Colonic mucosa (tissue), 4 donors: ENCODE measurements at places on chromosomes 2 and 18.
A peak's percentile ranks its signal among the peaks of the same experiment; 100 is the strongest.

GRCh38 chr2:150478200-150478974 is 9.1 kb downstream of the RND3 start:
- H3K36me3 ChIP-seq = no peaks in the 10 kb centered on the region
- no peak overlapping the region for H3K4me3 ChIP-seq
- H3K27me3 ChIP-seq = no peaks in the 10 kb centered on the region
- DNase-seq = no peak

DNA sequence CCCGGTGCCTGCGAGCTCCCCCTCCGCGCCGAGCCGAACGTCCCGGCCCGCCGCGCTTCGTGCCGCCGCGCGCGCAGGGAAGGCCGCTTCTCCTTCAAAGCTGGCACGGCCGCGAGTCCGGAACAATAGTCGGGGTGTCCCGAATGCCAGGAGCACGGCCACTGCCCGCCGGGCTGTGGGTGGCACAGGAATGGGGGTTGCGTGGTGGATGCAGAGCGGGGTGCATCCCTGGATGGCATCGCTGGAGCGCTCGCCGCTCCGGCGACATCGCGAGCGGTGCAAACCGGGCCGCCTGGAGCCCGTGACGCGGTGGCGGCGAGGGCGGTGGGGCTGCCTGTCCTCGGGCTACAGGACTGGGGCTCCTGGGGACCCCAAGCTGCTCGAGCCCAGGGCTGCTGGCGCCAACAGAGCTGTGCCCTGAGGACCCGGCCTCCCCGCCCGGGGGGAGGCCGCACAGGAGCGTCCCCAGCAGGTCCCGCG is 1.1 kb upstream of the SATB2 start:
- no peak for DNase-seq
- peak overlapping the region; percentile 86 for H3K27ac ChIP-seq
- peaks cover 2% of the 10 kb centered on the region for H3K27me3 ChIP-seq
- H3K4me3 ChIP-seq = peak overlapping the region; percentile 79

- DNase-seq = no peak
- H3K4me1 ChIP-seq = no peaks in the 10 kb centered on the region
- H3K4me3 ChIP-seq = no peak overlapping the region
- no peaks in the 10 kb centered on the region for H3K36me3 ChIP-seq
Measured at GRCh38 chr2:110909501-110909900, 177.1 kb downstream of the ACOXL start.

GRCh38 chr2:219030177-219030940 is 11.0 kb downstream of the CFAP65 start:
- H3K27ac ChIP-seq = no peak overlapping the region
- no peaks in the 10 kb centered on the region for H3K4me1 ChIP-seq
- DNase-seq = no peak
- H3K4me3 ChIP-seq = no peak overlapping the region
- H3K36me3 ChIP-seq = no peaks in the 10 kb centered on the region

- no peaks in the 10 kb centered on the region for H3K27me3 ChIP-seq
- DNase-seq = peak; percentile 18
- H3K4me3 ChIP-seq = no peak overlapping the region
- H3K36me3 ChIP-seq = no peaks in the 10 kb centered on the region
Measured at GRCh38 chr2:148642891-148643416, 1.6 kb upstream of the EPC2 start.

DNA sequence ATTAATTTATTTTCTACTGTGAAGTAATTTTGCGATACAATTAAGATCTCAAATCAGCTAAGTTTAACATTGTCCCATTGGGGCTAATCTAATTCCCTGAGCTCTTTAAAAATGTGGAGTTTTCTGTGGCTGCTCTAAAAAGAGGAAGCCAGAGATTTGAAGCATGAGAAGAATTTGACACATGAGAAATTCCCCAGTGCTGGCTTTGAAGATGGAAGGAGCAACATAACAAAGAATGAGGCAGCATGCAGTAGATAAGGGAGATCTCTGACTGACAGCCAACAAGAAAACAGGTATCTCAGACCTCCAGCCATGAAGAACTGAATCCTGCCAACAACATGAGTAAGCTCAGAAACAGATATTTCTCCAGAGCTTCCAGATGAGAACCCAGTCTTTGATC is 308.4 kb downstream of the ZNF804A start:
- no peaks in the 10 kb centered on the region for H3K27me3 ChIP-seq
- H3K27ac ChIP-seq = no peak overlapping the region
- no peaks in the 10 kb centered on the region for H3K4me1 ChIP-seq
- no peak overlapping the region for H3K4me3 ChIP-seq
- DNase-seq = no peak

DNA sequence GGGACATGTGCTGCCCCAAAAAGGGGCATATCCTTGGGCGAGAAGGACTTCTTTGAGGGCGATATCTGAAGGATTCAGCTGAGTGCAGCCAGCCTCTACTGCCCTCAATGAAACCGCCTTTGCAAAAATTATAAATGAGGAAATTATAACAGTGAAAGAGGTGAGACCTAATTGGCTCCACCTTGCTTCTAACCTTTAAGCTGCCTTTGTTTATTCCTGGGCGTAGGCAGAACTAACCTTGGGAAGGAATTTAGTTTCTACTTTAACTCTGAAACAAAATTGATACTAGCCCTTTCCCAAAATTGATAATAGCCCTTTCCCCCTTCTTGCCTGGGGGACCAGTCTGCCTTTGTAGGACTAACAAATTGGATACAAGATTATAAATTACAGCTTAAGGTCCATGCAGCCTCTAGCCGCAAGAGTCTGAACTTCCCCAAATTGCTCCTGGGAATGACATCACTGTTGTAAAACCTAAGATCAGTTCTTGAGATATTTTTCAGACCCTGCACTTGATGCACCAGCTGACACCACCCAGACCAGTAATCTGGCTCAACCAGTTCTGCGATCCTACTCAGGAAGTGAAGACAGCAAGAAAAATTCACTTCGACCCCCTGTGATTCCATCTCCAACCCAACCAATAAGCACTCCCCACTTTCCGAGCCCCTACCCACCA is 36.0 kb upstream of the ASAP2 start:
- peak overlapping the region; percentile 58 for H3K27ac ChIP-seq
- H3K4me3 ChIP-seq = no peak overlapping the region
- peaks cover 5% of the 10 kb centered on the region for H3K4me1 ChIP-seq
- peak; percentile 77 for DNase-seq
- no peaks in the 10 kb centered on the region for H3K27me3 ChIP-seq

DNA sequence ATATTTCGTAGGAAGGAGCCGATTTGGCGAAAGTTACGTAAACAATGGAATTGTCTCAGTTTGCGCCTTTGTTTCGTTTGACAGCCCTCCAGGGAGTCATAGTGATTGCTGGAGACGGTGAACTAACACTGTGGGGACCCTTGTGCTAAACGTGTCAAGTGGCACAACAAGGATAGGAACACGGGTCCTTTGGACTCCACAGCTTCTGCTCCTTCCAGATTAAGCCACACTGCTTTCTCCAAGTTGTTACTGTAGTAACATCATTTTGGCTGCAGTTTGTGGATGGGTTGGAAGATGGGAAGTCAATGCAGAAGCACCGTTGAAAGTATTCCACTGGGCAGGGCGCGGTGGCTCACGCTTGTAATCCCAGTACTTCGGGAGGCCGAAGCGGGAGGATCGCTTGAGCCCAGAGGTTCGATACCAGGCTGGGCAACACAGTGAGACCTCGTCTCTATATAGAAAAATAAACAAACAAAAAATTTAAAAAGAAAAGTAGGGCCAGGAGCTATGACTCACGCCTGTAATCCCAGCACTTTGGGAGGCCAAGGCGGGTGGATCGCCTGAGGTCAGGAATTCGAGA is 636 bp upstream of the IMMT start:
- H3K4me3 ChIP-seq = peak overlapping the region; percentile 96
- peaks cover 24% of the 10 kb centered on the region for H3K4me1 ChIP-seq
- peak overlapping the region; percentile 100 for H3K27ac ChIP-seq

DNA sequence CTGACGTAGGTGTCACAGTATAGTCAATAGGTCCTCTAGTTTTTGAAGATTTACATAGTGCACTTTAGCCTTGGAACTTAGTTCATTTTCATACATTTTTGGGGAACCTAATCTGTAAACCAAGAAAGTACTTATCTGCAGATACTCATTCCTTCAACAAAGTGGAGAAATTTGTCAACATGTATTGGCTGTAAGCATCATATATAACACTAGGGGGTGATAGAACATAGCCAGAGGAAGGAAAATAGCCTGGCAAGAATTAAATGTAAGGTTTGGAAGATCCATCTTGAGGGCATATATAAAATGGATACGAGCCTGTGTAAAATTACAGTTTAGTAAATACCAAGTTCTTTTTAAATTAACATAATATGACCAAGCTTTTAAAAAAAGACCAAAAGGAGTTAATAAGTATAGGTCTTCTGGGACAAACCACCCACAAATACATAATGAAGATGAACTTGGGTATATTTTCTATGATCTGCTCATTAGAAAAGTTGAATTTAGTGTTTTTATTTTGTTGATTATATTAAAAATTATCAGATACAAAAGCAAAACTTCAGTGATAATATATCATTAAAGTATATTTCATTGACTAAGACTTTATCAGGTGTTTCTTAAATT is 18.2 kb downstream of the RPL37A start:
- no peak for DNase-seq
- H3K27ac ChIP-seq = no peak overlapping the region
- H3K27me3 ChIP-seq = no peaks in the 10 kb centered on the region
- H3K4me3 ChIP-seq = no peak overlapping the region
- no peaks in the 10 kb centered on the region for H3K36me3 ChIP-seq

GRCh38 chr2:108189316-108189715 is 50.5 kb upstream of the SULT1C3 start:
- no peak for DNase-seq
- no peak overlapping the region for H3K4me3 ChIP-seq
- no peak overlapping the region for H3K27ac ChIP-seq
- no peaks in the 10 kb centered on the region for H3K27me3 ChIP-seq
- H3K4me1 ChIP-seq = no peaks in the 10 kb centered on the region
- H3K36me3 ChIP-seq = no peaks in the 10 kb centered on the region

- H3K4me3 ChIP-seq = no peak overlapping the region
Measured at GRCh38 chr2:132429941-132430573, 13.5 kb downstream of the GPR39 start.

GRCh38 chr2:13821255-13821880 is 811.1 kb upstream of the LRATD1 start:
- no peak overlapping the region for H3K27ac ChIP-seq
- no peaks in the 10 kb centered on the region for H3K4me1 ChIP-seq
- no peak overlapping the region for H3K4me3 ChIP-seq
- H3K36me3 ChIP-seq = no peaks in the 10 kb centered on the region
- DNase-seq = no peak
- H3K27me3 ChIP-seq = no peaks in the 10 kb centered on the region

DNA sequence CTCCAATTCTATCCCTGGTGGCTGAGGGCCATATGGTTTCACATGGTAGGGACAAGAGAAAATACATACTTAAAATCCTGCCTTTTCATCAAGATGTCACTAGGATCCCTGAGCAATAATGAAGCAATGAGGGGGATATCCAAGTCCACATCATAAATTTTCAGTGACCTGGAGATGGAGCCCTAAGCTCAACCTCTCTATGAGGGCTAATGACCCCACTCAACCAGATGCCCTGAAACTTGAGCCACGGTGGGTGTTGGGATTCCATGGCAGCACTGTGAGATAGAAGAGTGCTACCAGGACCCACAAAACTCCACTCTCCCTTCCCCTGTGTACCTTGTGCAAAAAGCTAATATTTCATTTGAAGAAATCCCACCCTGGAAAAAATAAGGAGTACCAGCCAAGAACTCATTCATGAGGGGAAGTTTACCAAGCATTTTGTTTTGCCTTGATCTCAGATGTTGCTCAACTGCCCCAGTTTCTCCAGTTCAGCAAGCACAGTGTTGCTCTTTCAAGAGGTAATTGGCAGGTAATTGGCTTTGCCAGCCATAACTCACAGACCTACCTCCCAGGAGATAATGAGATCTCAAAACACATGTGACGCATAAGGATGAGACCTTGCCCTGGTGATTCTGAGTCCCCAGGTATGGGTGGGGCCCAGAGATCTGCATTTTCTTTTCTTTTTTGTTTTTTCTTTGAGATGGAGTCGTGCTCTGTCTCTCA is 51.0 kb upstream of the TTC39C start:
- no peak for DNase-seq
- H3K27me3 ChIP-seq = no peaks in the 10 kb centered on the region
- no peaks in the 10 kb centered on the region for H3K36me3 ChIP-seq
- H3K4me3 ChIP-seq = no peak overlapping the region
- H3K4me1 ChIP-seq = no peaks in the 10 kb centered on the region

GRCh38 chr18:3304832-3305231 is 42.9 kb downstream of the MYL12B start:
- no peak overlapping the region for H3K27ac ChIP-seq
- no peaks in the 10 kb centered on the region for H3K36me3 ChIP-seq
- H3K4me1 ChIP-seq = no peaks in the 10 kb centered on the region
- DNase-seq = no peak
- no peaks in the 10 kb centered on the region for H3K27me3 ChIP-seq

DNA sequence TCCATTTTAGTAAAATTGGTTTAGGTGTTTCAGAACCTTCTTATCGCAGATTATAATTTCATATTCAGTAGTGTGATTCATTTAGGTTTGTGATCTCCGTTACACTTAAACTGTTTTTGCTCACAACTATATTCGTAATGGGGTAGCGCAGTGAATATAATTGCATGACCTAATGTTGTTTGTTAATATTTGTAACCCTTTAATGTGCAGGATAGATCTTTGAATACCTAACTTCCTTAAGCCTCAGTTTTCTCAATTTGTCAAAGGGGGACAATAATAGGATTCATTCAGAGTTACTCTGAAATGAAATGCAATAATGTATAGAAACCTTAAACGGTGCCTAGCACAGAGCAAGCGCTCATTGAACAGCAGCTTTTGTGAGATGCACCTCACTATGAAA is 558 bp upstream of the ZDBF2 start:
- no peaks in the 10 kb centered on the region for H3K4me1 ChIP-seq
- DNase-seq = no peak
- H3K27ac ChIP-seq = no peak overlapping the region
- H3K36me3 ChIP-seq = no peaks in the 10 kb centered on the region

DNA sequence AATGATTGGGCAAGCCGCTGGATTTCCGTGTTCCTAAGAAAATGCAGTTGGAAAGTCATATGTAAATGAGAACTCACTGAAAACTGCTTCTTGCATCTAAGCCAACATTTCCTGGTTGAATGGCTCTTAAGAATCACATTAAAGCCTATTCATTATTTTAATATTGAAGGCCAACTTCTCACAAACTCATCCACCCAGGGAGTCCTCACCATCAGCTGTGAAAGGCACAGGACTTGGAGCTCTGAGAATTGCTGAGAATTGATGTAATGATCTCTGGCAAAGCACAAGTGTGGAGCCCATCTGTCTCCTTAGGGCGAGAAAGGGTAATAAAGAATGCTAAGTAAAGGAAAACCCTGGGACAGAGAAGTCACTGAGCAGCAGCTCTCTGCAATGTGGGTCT is 55.9 kb upstream of the APCDD1 start:
- no peak overlapping the region for H3K4me3 ChIP-seq
- H3K36me3 ChIP-seq = no peaks in the 10 kb centered on the region
- H3K27me3 ChIP-seq = no peaks in the 10 kb centered on the region
- no peak overlapping the region for H3K27ac ChIP-seq
- DNase-seq = no peak
